LHCN-M2 (cell line): ENCODE measurements at places on chromosomes 12 and 14. TPM values are rescaled to one million over a fixed set of nuclear protein-coding genes. Genes with fewer than 3 reads are reported as not detected.

DNA sequence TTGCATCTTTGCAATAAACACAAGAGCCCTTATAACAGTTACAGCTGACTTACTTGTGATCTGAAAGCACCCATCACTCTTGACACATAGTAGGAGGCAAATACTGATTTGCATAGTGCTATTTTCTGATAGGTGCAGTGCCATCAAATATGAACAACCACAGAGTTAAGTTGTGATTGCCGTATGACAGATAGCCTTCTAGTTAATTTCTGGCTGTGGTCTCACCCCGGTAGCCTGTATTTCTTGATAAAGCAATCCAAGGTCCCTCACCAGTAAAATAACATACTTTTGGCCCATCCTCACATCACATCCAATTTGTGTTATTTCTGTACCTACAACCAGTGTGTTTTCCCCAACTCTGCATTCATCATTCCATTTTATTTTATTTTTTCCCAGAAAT is 23.3 kb upstream of the STYK1 start:
- no peak for DNase-seq

The NPC2 gene
- total RNA-seq, result 222 and 274 TPM in 2 replicates

GRCh38 chr12:100539202-100539601 is 34.3 kb upstream of the GAS2L3 start:
- peak; percentile 39 for DNase-seq

DNA sequence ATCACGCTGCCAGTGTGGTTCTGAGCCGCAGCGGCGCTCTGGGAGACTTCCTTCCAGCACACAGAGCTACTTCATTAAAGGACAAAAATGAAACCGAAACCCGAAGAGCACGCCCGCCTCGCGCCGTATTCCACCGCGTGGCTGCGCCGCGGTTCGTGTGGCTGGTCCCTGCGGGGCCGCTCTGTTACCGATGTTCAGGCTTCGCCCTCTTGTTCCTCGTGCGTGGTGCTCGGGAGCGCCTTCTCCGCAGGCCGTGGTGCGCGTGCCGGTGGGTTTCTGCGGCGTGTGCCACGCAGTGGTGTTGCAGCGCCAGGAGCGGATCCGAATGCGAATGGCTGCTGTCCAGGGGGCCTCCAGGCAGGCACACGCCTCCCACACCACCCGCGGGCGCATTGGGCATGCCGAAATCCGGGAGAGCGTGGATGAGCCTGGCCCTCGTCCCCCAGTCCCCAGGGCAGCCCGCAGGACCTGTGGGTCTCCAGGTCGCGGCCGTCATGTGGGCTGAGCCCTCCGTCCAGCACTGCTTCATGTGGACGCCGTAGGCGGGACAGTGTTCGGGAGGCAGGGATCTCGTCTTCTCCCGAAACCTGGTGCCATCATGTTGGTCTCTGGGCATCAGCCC is 91.2 kb downstream of the ADGRD1 start:
- no peak for DNase-seq

- DNase-seq, result no peak
Observed at GRCh38 chr12:109163167-109163566, 46.8 kb downstream of the ACACB start.

The OR6J1 gene
- not detected in 2 replicates for total RNA-seq

The ADAM21 gene
- 1.3 and 1.7 TPM in 2 replicates for total RNA-seq

The GALNT6 gene
- 0.13 TPM in 1 of 2 replicates, not detected in the other for total RNA-seq

DNA sequence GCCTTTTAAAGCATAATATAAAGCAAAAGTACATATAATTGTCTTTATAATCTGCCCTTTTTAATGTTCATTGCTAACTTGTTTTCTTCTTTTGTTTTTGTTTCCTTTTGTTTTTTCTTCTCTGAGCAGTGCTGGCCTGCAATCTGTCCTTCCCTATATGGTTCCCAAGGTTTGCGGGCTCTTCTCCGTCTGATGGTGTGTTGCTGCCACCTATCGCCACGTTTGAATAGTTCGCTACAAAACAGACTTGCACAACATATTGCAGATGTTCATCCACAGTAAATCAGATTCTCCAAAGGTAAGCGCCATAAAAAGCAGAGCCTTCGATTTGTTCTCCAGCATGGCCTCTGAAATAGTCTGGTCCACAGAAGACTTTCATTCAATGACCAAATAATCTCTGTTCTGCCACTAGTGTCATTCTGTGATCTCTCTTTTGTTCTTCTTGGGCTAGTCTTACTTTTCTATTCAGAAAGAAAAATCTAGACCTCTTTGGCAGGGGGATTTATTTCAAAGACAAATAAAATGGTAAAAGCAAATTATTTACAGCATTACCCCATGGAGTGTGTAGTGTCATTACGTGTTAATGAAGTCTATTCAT is 33.5 kb downstream of the C12orf50 start:
- DNase-seq, result peak; percentile 73

- no peak for DNase-seq
Observed at GRCh38 chr14:88825078-88825458, 617 bp downstream of the TTC8 start.

DNA sequence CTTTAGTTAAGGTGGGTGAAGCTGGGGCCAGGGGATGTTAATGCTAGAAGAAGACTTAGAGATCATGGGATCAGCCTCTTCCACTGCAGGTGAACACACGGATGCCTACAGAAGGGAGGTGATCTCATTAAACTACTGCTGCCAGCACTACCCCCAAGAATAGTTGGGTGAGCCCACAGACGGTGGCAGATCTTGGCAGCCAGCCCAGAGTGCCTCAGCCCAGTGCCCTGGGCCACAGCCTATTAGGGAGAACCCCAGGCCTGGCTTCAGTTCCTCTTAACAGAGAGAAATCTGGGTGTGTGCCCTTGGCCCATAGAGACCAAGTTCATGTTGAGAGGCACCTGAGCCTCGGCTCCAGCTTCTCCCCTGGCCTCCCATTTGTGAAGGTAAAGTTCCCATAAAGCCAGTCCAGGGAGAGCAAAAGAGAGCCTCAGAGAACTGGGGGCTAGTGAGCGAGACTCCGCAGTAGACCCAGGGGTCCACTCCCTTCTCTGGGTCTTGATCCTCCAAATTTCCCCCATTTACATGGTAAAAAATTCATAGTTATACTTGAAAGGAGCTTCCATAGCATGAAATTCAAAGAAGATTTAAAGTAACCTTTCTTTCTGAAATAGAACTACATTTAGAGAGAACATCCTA is 125.0 kb upstream of the CCND2 start:
- DNase-seq, result no peak

The ADAM20 gene
- 0.19 and 0.34 TPM in 2 replicates for total RNA-seq

GRCh38 chr12:4852308-4852707 is 57.4 kb upstream of the KCNA1 start:
- DNase-seq, result no peak

- DNase-seq, result no peak
Observed at GRCh38 chr12:27968972-27969623, 3.4 kb downstream of the PTHLH start.

DNA sequence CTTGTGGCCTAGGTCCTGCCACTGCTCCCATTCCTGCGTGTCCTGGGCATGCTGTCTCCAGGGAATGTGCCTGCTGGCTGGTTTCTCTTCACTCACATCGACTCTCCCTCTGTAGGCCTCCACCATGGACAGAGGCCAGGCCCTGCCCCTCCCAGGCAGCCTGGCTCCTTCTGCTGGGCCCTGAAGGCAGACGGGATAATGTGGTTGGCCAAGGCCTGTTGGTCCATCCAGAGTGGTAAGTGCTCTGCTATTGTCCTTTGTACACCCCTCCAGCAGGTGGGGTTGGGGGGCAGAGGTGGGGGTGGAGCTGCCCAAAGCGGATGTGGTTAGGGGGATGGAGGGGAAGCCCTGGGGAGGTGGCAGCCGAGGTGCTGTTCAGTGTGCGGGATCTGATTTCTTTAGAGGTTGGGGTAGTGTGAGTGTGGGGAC is 9.5 kb upstream of the NR4A1 start:
- peak; percentile 34 for DNase-seq

DNA sequence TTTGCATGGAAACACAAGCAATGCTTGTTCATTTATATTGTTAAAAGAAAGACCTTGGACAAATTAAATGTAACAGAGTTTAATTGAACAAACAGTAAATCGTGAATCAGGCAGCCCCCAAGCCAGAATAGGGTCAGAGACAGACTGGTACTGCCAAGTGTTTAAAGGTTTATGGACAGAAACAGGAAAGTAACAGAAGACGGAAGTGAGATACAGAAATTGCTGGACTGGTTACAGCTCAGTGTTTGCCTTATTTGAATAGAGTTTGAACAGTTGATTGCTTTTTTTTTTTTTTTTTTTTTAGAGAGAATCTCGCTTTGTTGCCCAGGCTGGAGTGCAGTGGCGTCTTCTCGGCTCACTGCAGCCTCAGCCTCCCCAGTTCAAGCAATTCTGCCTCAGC is 50.3 kb downstream of the DAO start:
- no peak for DNase-seq
